Naive thymus-derived CD4-positive, alpha-beta T cell (primary cell): ENCODE measurements at places on chromosomes 4 and X. TPM values are rescaled to one million over a fixed set of nuclear protein-coding genes. Genes with fewer than 3 reads are reported as not detected.

The PGRMC1 gene
- 11.9 TPM for total RNA-seq

The DACH2 gene
- total RNA-seq: not detected

The FAM13A gene
- 8.5 TPM for total RNA-seq

The CENPVL1 gene
- total RNA-seq: not detected

The IGBP1 gene
- total RNA-seq: 41.9 and 46.7 TPM in 2 replicates

The GPR173 gene
- total RNA-seq: not detected in 2 replicates

The RWDD4 gene
- 13.5 TPM for total RNA-seq

The PAGE1 gene
- total RNA-seq: not detected

The PRAF2 gene
- total RNA-seq: 24.8 TPM

The RRH gene
- 0.49 TPM for total RNA-seq

The RPGR gene
- total RNA-seq: 25.5 TPM

The TKTL2 gene
- 0.32 TPM for total RNA-seq

DNA sequence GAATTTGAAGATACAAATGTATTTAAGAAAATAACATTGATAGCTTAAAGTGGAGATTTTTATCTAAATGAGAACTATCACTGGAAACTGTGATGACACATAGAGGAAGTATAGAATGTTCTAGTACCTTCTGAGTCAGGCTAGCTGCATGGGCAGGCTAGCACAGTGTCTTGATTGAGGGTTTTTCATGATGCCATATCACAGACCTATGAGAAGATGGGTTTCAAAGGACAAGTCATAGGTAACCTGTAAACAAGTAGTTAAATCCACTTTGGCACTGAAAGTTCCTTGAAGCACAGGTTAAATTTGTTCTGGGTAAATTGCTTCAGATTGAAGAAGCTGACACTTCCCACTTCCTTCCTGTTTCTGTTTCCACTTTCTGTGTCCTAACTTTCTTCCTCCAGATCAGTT lies 48.2 kb upstream of the CDKN2AIP start:
- no peak for DNase-seq

DNA sequence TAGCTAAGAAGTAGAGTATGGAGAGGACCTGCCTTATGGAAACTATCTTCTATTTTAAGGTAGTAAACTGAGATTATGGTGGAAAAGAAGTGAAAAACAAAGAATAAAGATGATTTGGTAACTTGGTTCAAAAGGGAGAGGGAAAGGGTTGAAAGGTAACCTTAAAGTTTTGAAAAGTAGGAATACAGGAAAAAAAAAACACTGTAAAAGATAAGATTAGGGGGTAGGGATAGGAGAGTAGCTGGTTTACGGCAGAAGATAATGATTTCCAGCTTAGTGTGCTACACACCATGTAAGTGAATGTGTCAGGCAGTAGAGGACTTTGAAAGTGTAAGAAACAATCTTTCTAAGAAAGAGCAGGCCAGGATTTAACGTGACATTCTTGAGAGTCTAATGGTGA lies 35.3 kb downstream of the FAM13A start:
- no peak for DNase-seq

GRCh38 chr4:108622022-108622421 lies 1.6 kb downstream of the RPL34 start:
- DNase-seq: no peak

DNA sequence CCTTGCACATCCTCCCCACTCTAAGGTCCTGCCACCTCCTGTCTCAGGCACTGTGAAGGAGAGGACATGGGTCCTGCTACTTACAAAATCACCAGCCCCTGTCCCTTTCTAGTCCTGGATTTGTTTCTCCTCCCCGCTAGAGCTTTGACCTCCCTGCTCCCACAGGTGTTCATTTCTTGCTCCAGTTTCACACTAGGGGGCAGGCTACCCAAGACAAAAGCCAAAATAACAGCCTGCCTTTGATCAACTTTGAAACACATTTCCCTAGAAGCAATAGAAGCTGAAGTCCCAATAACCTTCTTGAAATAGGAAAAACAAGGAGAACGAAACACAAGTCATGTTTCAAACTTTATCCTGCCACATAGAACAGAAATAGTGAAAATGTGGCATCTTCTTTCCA lies 164.4 kb downstream of the QDPR start:
- DNase-seq: peak; percentile 32

DNA sequence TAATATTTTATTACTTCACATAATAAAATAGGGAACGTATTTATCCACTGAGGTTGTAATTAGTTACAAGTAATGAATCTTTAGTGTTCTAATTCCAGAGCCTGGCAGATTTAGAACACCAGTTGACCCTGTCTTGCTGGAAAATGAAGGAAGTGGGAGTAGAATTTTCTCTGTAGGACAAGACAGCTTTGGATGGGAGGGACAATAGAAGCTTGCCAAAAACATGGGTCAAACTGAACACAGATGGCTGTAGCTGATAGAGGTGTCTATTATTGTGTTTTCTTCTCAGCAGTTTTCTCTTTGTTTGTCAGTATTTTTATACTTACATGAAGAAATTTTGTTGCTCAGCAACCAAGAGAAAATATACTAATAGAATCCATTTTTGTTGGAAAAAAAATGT lies 20.2 kb downstream of the FAT4 start:
- DNase-seq: no peak

GRCh38 chr4:11271263-11271662 lies 157.4 kb downstream of the HS3ST1 start:
- no peak for DNase-seq

DNA sequence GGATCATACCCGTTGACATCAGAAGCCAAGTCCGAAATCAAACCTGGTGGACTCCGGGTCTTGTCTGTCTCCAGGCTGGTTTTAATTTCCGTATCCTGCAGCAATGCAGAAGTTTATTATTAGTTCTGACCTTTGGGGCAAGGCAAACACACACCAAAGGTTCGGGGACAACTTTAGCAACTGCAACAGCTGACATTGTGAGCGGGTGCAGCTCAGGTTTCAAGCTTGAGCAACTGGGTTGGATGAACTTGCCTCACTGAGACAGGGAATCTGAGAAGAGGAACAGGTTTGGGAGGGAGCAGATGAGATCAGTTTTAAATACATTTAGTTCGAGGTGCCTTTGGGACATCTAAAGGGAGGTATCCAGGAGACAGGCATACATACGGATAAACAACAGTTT lies 110.7 kb downstream of the GNL3L start:
- no peak for DNase-seq

DNA sequence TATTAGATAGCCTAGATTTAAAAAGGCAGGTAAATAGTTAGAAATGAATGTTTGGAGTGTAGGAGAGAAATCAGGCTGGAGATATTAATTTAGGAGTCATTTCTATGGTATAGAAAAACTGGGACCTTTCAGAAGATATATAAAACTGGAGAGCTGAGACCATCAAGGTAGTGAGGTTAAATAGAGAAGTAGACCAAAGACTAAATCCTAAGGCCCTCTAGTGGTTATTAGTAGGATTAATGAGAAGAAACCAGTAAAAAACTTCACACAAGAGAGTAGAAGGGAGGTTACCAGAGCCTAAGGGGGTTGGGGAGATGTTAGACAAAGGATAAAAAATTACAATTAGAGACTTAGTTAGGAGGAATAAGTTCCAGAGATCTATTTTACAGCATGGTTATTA lies 351.0 kb upstream of the SPANXN1 start:
- no peak for DNase-seq

DNA sequence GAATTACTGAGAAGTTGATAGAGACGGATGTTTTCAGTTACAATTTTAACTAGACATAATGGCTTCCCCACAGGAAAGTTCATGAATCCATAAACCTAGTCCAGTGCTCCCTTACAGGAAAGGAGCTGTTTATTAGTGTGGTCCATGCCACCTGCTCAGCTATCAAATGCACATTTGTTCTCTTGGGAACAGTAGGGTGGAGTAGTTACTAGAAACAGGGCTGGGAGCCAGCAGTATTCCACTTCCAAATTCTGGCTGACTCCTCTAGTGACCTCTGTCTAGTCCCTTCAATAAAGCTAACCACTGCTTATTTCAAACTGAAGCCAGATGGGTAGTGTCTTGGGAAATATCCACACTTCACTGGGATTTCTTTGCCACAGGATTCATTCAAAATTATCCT lies 88.4 kb upstream of the TLL1 start:
- DNase-seq: no peak

DNA sequence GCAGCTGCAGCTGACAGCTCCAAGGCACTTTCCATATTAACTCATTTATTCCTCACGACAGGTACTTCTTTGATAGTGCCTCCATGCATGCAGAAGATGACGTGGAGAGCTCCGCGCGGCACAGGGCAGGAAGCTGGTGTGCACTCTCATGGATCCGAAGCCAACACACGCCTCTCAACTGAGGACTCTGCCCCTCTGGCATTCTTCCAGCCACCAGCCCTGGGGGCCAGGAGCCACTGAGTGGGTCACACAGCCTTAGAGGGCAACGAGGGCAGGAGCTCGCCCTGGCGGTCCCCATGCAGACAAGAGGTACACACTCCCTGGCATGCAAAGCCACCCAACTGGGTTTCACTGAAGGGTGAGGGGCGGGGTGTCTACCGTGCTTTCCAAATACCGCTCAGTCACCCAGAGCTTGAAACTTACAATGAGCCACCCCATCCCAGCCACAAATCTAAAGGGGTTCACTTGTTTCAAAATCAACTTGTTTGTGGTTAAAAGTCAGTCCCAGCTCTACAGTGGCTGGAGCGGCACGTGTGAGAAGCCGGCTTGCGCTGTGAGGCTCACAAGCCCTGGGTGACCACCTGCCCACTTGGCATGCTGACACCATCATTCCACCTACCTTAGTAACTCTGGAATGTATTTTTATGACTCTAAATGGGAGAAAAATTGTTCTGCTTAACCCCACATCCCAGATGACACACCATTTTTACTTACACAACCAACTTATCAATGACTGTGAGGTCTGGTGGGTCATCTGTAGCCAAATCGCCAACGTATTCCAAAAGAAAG lies 16.2 kb downstream of the NOP14 start:
- no peak for DNase-seq

DNA sequence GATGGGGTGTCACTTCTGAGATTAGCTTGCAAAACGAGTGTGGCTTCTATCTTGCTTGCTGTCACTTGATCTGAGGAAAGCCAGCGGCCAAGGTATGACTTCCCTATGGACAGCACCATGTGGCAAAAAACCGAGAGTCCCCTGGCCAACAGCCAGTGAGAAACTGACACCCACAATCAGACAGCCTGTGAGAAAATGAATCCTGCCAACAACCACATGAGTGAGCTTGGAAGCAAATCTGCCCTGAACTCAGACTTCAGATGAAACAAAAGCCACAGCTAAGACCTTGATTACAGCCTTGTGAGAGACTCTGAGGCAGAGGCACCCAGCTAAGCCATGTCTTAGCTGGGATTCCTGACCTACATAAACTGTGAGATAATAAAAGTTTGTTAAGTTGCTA lies 45.5 kb downstream of the PPP1R2C start:
- DNase-seq: no peak

DNA sequence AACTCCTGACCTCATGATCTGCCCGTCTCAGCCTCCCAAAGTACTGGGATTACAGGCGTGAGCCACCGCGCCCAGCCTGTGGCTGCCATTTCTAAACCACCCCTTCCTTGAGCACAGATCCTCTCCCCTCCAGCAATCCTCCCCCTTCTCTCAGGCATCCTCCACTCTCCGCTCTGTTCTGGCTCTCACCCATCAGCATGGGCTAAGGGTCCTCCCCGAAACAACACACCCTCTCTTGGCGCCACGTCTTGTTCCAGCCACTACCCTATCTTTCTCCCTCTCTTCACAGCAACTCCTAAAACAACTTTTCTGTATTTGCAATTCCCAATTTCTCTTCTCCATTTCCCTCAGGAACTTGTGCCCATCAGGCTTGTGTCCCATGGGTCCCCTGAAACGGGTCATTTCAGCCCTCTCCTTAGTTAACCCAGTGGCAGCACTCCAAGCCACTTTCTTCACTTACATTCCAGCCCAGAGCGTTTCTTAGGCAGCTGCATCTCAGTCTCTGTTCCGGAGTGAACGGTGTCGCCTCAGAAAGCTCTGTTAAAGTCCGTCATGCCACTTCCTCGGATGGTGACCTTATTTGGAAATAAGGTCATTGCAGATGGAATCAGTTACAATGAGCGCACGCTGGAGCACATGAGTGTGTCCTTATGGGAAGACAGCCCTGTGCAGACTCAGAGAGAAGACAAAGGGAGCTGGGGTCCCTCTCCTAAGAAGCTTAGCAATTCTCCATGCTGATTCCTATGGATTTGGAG lies 28.3 kb upstream of the CLDN24 start:
- DNase-seq: no peak

DNA sequence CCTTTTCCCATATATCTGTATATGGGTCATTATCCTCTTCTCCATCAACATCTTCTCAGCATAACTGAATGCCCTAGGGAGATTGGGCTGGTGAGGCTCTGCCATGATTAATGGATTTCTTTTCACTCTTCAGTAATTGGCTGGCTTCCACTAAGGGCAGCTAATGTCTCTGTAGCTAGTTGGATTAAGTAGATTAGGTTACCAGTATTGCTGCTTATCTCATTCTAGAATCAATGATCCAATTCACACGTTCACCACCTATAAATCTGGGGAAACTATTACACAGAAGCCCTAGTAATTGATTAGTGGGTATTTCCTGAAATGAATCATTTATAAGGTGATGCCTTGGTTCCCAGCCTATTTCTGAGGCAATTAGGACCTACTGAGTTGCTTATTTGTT lies 94.8 kb downstream of the KDR start:
- no peak for DNase-seq

- DNase-seq: no peak
Measured at GRCh38 chr4:42750091-42750490, 93.2 kb upstream of the ATP8A1 start.

GRCh38 chrX:118251271-118251670 lies 94.6 kb upstream of the WDR44 start:
- no peak for DNase-seq
